ENCODE measurements at places on chromosomes 6 and 20.

- DNase-seq = no peak
Measured at GRCh38 chr20:23205611-23206041, 119.5 kb upstream of the CD93 start.

GRCh38 chr6:140824595-140824994 lies 1308.1 kb upstream of the GJE1 start:
- DNase-seq = no peak

GRCh38 chr6:3813150-3813780 lies 35.9 kb upstream of the FAM50B start:
- peak; percentile 17 for DNase-seq

DNA sequence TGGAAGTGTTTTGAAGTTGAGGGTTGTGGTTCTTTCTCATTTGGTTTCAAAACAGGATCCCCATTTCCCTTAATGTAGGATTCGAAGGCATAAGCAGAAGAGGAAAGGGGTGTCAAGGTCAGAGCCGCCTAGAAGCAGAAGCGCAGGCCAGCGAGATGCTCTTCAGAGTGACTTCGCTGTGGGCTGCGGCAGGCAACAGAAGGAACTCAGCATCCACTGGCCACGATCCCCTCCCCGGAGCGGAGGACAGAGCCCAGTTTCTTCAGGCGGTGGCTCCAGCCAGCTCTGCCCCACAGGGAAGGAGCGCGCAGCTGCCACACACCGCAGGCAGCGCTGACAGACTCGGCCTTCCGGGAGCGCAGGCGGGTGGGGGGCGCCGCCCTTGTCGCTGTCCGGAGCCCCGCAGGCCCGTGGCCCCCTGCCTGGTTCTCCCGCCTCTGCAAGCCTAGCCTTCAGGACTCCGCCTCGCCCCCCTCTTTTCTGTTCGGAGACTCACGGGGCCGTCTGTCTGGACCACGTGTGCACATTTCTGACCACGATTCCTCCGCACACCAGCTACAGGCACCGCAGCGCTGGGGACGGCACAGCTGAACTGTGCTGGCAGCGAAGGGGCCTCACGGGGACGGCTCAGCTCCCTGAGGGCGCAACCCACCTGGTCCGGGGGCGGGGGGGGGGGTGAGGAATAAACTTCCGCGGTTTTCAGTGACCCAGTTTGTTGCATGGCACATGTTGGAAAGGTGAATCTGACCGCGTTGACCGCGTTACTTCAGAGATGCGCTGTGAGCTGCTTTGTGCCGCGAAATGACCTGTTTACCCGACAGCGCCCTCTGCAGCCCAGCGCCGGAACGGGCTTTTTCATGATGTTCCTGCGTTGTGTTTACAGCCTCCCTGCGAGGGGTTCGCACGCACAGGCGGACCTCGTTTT lies 26.1 kb downstream of the TTLL2 start:
- no peak for DNase-seq

DNA sequence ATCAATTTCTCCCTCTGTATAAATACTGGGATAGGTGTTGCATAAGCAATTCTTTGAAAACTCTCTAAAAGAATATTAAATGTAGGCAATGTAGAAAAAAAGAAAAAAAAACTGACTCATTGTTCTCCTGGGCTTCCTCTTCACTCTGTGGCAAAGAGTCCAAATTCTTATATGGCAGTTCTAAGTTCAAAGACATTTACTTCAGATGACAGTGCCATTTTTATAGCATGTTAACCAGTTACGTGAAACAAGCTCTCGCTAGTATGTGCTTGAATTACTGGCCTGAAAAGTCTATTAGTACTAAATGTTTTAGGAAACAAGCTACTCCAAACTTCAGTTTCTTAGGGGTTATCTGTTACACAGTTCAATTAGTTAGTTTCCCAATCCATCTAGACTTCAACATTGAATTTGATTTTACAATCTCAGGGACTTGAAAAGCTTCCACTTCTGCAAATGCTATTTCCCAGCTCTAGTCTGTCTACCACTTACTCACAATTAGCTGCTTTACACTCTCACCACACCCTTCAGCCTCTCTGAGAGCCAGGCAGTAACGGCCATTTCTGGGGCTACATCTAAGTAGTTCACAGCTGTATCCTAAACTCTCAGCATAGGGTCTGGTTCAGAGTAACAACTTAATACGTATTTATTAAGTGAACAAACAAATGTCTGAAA lies 100.4 kb downstream of the OGFRL1 start:
- DNase-seq = no peak

- no peak for DNase-seq
Measured at GRCh38 chr6:106519460-106520394, 109.6 kb downstream of the RTN4IP1 start.

DNA sequence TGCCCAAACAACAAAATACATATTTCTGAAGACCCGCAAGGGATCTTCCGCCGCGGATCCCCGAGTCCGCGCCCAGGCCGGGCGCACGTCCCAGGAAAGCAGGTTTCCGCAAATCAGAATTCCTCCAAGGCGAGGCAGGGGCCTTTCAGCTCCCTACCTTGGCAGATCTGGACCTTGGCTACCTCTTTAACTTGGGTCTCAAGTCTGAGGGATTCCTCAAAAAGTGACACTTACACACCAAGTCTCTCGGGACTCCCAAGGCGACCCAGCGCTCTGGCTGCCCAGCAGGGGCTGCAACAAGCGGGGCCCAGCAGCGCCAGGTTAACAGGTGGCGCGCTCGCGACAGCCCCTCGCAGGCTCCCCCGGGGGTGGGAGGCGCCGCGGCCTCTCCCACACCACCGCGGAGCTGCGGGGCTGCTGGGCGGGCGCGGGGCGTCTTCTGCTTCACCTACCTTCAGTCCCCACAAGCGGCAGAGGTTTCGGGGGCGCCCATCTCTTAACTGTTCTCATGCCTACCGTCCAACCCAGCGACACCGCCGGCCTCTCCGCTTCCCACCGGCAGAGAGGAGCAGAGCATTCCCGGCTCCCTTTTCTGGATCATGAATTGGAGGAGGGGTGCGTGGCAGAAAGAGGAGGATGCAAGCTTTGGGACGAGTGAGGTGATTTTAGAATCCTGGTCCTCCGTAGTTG lies 414 bp downstream of the SIM1 start:
- DNase-seq = no peak

DNA sequence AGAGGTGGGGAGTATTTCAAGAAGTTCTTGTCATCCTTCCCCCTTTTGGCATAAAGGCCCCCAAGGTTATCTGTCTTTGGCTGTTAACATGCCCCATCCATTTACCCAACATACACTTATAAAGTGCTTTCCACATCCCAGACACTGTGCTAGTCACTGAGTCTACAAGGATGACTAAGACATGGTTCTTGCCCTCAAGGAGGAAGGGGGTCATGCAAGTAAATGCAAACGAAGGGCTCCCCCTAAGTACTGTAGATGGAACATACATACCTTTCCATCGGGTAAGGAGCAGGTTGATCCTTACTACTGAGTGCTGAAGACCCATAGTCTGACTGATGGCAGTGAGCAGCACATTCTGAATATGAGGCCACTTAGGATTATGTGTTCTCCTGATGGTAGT lies 38.3 kb downstream of the HECA start:
- DNase-seq = no peak

DNA sequence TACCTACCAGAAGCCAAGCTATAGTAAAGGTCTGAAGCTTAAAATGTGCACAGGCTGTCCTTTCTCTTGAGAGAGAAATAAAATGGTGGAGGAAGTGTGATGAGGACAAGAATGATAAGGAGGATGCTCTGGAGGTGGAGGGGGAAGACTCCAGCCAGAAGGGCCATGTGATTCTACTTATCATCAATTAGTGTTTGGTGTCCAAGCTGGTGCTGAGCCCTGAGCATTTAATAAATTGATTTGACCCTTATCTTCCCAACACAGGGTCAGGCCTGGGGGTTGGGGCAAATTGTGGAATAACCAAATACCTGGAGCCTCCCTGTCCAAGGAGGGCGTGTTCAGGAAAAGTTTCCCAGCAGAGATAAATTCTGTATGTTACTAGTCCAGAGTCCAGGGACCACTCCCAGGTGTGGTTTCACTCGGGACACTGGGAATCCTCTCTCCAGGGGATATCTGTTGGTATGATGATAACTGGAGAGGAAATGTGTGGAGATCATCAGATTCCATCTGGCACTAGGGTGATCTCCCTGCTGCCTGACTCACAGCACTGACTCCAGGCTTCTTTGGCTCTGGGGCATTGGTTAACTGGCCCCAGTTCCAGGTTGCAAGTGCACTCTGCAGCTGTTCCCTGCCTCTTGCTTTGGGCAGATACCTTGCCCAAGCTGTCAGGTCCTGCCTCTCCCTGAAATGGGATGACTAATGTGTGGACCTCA lies 3.8 kb upstream of the MYBL2 start:
- no peak for DNase-seq

DNA sequence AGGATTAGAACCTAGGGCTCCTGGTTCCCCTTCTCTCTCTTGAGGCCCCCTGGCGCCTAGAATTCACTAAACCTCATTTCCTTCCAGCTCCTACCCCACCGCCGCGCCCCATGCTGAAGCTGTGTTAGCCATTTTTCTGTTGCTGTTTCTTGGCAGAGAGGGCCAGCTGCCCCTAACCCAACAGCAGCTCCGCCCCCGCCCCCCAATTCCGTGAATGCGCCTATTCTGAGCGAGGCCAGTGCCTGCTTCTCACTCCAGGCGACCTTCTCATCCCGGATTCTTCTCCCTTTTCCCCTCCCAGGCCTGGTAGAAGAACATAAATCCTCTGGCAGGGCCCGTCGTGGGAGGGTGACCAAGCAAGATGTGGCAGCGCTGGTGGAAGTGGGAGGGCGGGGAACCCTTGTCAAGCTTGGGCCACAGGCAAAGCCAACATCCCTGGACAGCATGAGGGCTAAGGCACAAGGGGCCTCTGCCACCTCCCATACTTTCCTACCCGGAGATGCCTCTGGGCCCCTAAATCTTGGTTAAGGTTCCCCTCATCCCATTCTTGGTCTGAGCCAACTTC lies 518 bp downstream of the RBPJL start:
- DNase-seq = no peak

GRCh38 chr6:144585217-144585814 lies 300.2 kb downstream of the UTRN start:
- peak; percentile 58 for DNase-seq

DNA sequence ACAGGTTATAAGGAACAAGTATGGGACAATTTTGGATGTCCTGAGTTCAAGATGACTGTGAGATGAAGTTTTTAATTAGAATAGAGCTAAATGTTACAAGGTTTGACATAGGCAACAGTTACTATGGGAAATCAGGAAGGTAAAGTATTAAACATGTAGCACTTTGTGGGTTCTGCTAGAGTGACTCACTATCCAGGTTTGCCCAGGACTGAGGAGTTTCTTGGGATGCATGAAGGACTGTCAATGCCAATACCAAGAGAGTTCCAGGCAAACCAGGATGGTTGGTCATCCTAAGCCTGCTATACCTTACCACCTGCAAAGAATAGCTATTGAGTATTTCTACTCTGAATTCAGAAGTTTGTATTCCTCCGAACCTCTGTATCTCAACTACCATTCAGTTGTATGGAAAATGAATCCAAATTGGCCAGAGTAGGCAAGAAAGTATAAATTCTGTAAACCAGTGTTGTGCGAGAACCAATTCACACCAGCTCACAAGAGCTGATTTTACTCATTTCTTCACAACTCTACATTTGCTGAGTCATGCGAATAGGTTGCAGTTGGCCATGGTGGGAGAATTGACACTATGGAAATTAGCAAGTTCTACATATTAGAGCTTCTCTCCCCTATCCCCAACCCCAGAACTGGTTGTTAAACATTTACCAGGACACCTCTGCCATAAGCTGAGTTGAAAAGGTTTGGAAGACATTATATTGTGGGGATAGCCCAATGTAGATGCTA lies 449.5 kb downstream of the PLCB1 start:
- no peak for DNase-seq

- no peak for DNase-seq
Measured at GRCh38 chr20:41531518-41532275, 86.5 kb downstream of the CHD6 start.

- no peak for DNase-seq
Measured at GRCh38 chr6:71513036-71513435, 224.4 kb downstream of the OGFRL1 start.

- no peak for DNase-seq
Measured at GRCh38 chr6:87907521-87907920, 140.1 kb upstream of the SPACA1 start.

- no peak for DNase-seq
Measured at GRCh38 chr20:57742507-57743181, 32.8 kb upstream of the PMEPA1 start.

DNA sequence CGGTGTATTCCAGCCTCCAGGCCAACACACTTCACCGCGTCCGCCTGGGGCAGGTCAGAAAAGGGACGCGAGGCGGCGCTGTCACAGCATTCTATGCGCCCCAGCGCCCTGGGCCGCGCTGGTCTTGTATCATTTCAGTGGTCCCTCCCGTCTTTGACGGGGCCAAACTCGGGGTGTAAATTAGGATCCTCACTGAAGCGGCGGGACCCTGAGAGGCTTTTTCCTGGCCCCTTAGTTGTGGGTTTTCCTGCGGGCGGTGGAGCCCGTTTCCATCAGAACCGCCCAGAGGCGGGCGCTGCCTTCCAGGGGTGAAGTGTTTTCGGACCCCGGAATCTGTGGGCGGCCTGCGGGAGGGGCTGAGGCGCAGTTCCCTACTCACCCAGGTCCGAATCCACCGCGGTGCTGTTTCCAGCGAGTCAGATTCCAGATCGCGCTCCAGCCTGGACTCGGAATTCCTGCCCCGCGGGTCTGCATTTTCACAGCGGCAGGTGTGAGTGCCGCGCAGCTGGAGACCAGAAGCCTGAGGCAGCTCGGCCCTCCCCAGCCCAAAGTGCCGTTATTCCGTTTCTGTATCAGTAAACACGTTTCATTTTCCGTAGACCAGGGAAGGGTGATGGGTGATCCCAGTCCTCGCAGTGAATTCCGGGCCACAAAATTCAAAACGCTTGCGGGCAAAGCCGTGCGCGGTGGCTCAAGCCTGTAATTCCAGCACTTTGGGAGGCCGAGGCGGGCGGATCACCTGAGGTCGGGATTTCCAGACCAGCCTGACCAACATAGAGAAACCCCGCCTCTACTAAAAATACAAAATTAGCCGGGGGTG lies 3.9 kb upstream of the MICB start:
- peak; percentile 52 for DNase-seq

DNA sequence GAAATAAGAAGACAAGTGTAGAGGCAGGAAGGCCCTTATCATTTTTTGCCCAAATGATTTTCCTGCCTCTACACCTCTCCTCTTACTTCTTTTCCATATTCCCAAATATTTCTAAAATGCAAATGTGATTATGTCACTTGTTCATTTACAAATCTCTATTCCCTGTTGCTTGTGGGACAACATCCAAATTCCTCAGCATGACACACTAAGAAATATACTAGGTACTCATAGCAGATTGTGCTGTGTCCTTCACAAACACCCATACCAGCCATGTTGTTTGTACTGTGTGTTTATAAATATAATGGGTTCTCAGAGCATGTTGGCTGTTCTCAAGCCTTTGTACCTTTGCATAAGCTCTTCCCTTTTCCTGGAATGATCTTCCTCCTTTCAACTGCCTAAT lies 17.7 kb upstream of the FYN start:
- no peak for DNase-seq

GRCh38 chr6:114288701-114289495 lies 53.9 kb downstream of the HS3ST5 start:
- no peak for DNase-seq

- DNase-seq = no peak
Measured at GRCh38 chr20:13142143-13142542, 78.9 kb upstream of the ISM1 start.

GRCh38 chr6:15864038-15864707 lies 201.3 kb upstream of the DTNBP1 start:
- no peak for DNase-seq
